GM12892 (cell line): ENCODE measurements at places on chromosomes 4 and X.

- DNase-seq: no peak
These were observed 62.8 kb downstream of the CNKSR2 start for GRCh38 chrX:21437036-21437435.

- no peak for DNase-seq
These were observed 244.1 kb downstream of the CRLF2 start for GRCh38 chrX:968148-968965.

GRCh38 chr4:61740886-61741285 is 540.8 kb downstream of the ADGRL3 start:
- no peak for DNase-seq

GRCh38 chr4:81039351-81039972 is 9.0 kb downstream of the BMP3 start:
- DNase-seq: no peak

- DNase-seq: no peak
These were observed 16.7 kb upstream of the ACOT9 start for GRCh38 chrX:23759821-23760220.

GRCh38 chrX:138651494-138651893 is 60.0 kb downstream of the FGF13 start:
- no peak for DNase-seq

GRCh38 chr4:176011529-176011928 is 54.1 kb upstream of the WDR17 start:
- no peak for DNase-seq

DNA sequence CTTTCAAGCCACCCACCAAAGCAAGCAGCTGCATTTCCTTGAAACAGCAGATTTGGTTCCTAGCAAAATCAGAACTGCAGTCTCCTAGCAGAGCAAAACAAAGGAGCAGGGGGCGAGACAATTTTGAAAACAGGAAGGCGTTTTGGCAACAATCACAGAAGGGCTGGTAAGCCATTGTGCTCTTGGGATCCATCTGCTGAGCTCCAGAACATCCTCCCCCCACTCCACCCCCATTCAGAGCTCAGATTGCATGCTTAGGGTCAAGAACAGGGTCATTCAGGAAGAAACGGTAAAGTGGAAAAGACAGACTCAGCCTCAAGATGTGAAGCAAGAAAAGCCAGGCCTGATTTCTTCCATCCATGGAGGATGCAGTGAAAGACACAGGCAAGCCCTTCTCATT is 7.6 kb upstream of the PCDH19 start:
- DNase-seq: no peak

DNA sequence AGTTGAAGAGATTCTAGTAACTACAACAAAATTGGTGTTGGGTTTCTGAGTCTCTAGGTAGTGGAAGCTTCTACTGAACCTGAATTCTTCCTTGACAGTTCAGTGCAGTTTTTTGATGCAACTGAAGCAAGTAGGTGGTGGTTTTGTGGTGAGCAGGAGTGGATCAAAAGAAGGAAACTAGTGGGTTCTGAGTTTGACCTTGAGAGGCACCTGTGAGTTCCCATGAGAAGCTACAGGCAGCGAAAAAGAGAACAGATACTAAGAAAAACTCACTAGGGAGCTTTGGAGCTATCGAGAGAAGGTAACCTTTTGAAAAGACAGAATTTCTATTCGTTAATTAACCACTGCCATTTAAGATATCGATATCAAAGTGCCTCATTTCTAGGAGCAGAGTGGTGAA is 145.2 kb downstream of the PDHA2 start:
- DNase-seq: no peak

- DNase-seq: no peak
These were observed 74.6 kb downstream of the MAP3K15 start for GRCh38 chrX:19440713-19441112.

DNA sequence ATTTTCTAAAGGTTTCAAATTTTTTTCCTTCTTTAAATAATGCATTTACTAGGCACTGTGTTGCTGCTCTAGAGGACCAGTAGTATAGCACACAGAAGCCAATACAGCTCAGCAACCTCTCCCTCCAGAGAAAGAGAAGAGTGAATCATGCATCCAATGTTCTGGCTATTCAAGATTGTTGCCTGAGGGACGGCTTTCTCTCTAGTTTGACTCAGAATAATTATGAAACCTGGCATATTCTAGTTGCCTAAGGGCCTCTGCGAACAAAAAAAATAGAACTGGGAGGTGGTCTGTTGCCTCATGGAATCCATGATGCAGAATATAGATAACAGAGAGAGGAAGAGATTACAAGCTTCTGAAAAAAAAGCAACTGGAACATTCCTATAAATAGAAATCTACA is 1233.3 kb upstream of the PABPC4L start:
- no peak for DNase-seq

DNA sequence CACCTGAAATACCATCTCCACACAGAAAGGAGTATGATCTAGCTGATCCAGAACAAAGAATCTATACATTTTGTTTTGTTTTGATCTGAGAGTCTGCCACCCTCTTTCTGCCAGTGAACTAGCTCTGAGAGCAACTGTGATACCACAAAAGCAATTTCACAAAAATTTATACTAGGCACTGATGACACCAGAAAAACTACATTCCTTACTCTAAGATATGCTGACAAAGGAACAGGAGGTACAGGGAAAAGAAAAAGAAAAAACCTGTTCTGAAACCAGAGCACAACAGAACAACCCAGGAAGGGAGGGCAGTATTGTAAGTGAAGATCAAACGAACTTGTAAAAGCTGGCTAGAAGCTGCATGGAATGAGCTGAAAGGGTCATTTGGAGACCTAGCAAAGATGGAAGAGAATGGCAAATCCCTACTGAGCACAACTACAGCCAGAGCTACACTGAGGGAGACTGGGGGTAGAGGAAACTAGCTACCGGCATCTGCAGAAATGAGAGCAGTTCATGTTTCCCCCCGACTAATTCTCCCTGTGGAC is 31.9 kb downstream of the AMOT start:
- DNase-seq: no peak

DNA sequence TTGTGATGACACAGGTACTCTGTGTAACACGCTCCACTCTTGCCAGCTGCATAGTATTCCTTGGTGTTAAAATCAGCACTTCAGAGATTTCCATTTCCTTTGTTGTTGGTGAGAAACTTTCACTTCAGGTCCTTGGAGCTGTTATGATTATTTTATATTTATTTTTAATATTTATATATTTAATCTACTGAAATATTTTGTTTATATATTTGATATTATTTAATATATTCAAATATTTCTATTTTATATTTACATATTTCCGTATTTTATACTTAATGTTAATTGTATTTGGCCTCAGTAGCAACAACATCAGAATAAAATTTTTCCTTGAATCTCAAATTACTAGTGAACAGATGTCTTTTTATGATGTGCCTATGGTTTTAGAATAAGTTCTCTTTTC is 225.3 kb downstream of the MAGEB17 start:
- no peak for DNase-seq

DNA sequence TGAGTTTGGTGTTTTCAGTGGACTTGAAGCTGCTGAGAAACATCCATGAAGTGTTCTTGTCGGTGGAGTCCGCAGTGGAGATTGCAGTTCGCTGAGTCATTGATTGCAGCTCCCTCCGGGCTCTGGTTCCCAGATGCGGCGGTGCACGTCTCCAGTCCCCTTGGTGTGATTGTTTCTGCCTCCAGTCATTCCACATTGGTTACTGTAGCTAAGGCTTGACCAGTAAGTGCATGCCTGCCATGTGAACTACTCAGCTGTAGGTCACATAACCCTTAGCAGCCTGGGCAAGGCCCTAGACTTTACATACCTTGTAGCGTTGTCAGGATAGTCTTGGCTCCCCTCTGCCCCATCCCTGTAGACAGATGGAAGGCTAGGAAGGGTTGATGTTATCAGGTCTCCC is 53.8 kb upstream of the CLCN4 start:
- DNase-seq: no peak

GRCh38 chr4:54545663-54546424 is 111.9 kb upstream of the KIT start:
- no peak for DNase-seq

- DNase-seq: no peak
These were observed 73.6 kb downstream of the TMEM156 start for GRCh38 chr4:38958453-38959190.

DNA sequence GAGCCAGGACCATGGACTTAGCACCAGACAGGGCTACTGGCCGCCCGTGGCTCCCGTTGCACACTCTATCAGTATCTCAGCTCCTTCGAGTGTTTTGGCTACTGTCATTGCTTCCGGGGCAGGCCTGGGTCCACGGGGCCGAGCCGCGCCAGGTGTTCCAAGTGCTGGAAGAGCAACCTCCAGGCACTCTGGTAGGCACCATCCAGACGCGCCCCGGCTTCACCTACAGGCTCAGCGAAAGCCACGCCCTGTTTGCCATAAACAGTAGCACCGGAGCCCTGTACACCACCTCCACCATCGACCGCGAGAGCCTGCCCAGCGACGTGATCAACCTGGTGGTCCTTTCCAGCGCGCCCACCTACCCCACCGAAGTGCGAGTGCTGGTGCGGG is 1.6 kb downstream of the FAT4 start:
- no peak for DNase-seq

DNA sequence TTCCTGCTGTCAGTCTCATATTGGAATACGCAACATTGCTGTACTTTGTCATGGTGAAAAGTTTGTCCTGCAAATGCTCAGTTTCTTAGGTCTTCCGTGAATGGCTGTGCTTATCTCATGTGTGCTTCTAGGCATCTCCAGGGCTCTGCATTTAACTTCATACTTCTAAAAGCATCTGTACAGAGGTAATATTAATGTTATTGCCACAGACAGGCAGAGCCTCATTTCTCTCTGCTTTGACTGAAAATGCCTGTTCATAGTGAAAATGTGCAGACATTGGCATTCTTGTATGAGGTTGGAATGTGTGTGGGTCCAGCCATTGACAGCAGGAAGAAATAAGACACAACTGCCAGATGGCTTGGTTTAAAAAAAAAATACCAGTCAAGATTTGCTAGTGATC is 140.1 kb upstream of the TTC29 start:
- DNase-seq: no peak

DNA sequence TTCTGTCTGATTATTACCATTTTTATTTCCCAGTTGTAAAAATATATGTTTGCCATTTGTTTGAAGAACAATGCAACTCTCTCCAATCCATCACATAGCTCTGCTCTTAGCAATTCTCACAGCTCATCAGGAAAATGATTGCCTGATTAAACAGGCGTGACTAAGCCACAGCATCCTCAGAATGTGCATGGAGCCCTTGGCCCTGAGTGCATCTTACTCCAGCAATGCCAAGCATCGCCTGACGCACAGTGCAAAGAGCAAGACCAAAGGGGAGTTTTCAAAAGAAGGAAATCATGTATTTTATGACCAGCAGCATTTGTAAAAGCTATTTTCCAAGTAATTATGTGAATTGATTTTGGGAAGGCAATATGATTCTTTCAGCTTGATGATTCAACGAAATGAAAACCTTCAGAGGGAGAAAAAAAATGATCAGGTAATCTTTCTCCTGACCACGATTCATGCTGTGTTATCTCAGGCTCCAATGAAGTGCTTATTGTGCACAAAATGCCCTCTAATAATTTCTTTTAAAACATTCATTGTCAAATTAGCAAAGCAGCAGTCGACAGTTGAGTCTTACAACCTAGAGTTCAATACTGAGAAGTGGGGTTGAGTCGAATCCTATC is 138.0 kb upstream of the FAM9B start:
- no peak for DNase-seq

DNA sequence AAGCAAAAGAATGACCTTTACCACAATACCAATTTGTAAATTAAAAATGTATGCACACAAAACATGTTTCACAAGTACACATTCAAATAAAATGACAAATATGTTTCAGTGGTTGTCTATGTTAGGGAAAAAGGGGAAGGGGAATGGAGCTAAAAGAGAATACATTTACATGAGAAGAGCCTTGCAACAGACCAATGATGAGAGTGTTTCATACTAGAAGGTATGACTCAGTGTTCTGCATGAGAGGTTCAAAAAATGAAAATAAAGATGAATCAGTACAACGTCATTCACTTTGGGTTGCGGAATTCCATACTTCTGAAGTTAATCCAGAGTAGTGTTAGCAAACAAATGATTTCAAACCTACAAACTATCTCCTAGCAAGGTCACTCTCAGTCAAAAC is 51.7 kb downstream of the RPGR start:
- DNase-seq: no peak

- no peak for DNase-seq
These were observed 31.9 kb downstream of the JADE1 start for GRCh38 chr4:128841402-128841801.

GRCh38 chr4:87365348-87365747 is 25.6 kb downstream of the HSD17B11 start:
- no peak for DNase-seq

DNA sequence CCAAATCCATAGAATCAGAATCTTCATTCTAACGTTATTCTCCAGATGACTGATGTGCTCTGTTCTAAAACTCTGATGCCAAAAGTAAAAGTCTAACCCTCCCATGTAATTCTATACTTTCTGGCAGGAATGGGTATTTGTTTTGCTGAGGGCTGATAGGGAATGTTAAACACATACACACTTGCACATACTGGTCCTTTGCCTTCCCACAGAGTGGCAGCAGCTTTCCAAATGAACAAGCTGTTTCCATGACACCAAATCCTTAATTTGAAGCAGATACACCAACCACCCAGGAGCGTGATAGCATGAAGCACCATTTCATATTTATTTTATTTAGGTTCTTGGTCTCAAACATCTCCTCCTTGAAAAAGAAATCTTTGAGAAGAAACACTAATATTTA is 155.5 kb upstream of the PRDX4 start:
- no peak for DNase-seq

DNA sequence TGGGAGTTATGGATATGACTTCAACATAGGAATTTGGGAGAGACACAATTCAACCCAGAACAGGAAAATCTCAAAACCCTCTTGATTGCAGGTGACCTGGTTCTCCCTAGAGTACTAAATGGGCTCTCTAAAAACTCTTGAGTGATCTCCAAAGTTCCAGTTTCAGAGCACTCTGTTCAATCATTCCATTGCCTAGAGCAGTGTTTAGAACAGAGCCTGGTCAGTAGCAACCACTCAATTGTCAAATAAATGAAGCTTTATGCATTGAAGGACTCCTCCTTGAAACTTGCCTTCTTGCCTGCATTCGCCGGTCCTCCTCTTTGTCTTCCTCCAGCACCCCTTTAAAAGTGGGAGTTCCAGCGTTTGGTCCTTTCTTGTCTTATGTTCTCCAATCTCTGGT is 85.8 kb downstream of the KIT start:
- DNase-seq: no peak

DNA sequence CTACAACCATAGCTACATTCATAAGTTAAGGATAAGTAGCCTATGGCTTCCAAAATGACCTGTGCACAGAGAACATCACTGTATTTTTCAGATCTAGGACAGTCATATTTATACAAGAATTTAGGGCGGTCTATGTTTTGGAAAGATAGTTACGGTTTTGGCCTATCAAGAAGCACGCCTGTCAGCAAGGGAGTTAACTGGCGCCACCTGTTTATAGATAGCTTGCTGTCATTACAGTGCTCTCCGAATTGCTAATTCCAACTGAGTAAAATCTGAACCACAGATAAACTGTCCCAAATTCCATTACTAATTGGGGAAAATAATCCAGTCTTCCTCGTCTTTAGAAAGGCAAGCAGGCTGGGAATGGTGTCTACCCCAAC is 646 bp downstream of the ABCB7 start:
- no peak for DNase-seq

- DNase-seq: no peak
These were observed 81.3 kb downstream of the HMGN5 start for GRCh38 chrX:81120258-81120935.
